ENCODE measurements at places on chromosomes 11 and 22.

- H3K4me1 ChIP-seq, result no peaks in the 10 kb centered on the region
- no peak overlapping the region for H3K27ac ChIP-seq
- no peaks in the 10 kb centered on the region for H3K36me3 ChIP-seq
- H3K27me3 ChIP-seq, result no peaks in the 10 kb centered on the region
- DNase-seq, result peak; percentile 20
Measured at GRCh38 chr11:132674151-132674550, 858.1 kb downstream of the OPCML start.

- no peaks in the 10 kb centered on the region for H3K27me3 ChIP-seq
- no peak overlapping the region for H3K4me3 ChIP-seq
- H3K4me1 ChIP-seq, result peaks cover 11% of the 10 kb centered on the region
- no peaks in the 10 kb centered on the region for H3K36me3 ChIP-seq
Measured at GRCh38 chr22:31284281-31285155, 7.8 kb downstream of the PIK3IP1 start.

DNA sequence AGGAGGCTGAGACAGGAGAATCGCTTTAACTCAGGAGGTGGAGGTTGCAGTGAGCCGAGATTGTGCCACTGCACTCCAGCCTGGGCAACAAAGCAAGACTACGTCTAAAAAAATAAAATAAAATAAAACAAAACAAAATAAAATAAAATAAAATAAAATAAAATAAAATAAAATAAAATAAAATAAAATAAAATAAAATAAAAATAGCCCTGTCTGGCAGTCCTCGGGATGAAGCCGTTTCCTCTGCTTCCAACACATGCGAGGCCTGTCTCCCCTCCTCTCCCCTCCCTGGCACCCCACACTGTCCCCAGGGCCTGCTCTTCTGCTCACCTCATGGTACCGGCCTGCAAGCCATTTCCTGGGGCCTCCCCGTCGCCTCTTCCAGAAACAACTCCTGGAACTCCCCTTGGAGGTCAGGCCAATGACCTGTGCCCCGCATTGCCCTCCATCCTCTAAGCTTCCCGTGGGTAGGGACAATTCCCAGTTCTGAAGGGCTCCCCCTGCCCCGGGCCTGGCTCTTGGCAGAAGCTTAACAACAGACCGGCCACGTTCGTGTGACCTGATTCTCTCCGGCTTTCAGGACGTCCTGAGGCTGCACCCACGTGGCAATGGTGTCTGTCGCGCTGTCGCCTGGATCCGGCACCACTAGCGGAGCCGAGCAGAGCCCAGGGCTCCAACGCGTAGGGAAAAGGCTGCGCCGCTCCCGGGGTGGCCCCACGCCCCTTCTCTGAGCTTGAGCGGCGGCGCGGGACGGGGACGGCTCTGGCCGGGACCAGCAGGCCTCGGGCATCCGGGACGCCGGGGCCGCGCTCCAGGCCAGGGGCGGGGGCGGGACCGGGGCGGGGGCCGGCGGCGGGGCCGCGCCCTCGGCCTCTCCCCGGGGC lies 456 bp upstream of the PARVB start:
- H3K4me1 ChIP-seq, result no peaks in the 10 kb centered on the region
- DNase-seq, result peak; percentile 27
- H3K27ac ChIP-seq, result peak overlapping the region; percentile 75
- no peaks in the 10 kb centered on the region for H3K36me3 ChIP-seq

- no peaks in the 10 kb centered on the region for H3K36me3 ChIP-seq
- H3K27me3 ChIP-seq, result no peaks in the 10 kb centered on the region
- no peak for DNase-seq
- peaks cover 15% of the 10 kb centered on the region for H3K4me1 ChIP-seq
- H3K4me3 ChIP-seq, result peak overlapping the region; percentile 83
Measured at GRCh38 chr11:117875382-117876058, 938 bp downstream of the FXYD6 start.

DNA sequence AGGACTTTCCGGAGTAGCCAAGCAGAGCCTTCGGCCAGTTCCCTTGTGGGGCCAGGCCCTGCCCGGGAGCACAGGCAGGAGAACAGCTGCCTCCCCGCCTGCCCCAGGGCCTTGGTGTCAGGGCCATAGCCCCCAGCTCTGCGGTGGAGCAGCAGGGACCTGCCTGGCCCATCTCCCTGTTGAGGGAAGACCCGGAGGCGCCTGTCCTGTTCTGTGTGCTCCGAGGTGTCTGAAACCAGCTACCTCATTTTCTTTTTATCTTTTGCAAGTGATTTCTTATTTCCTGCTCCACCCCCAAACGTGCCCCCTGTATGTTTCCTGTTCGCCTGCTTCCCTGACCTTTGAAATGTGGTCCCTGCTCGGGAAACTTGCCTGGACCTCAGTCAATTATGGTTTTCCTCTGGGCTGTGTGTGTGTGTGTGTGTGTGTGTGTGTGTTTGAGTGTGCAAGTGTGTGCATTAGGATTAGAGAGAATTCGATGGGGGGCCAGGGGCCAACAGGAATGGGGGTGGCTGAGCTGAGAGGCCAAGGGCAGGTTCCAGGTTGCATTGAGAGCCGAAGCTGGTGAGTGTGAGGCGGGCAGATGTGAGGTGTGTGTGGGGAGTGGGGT lies 19.1 kb downstream of the LRP5 start:
- no peak overlapping the region for H3K4me3 ChIP-seq
- no peaks in the 10 kb centered on the region for H3K36me3 ChIP-seq
- peak; percentile 55 for DNase-seq
- H3K27ac ChIP-seq, result peak overlapping the region; percentile 61

- no peaks in the 10 kb centered on the region for H3K4me1 ChIP-seq
- H3K4me3 ChIP-seq, result no peak overlapping the region
- H3K36me3 ChIP-seq, result no peaks in the 10 kb centered on the region
Measured at GRCh38 chr11:132486060-132486459, 1046.2 kb downstream of the OPCML start.

DNA sequence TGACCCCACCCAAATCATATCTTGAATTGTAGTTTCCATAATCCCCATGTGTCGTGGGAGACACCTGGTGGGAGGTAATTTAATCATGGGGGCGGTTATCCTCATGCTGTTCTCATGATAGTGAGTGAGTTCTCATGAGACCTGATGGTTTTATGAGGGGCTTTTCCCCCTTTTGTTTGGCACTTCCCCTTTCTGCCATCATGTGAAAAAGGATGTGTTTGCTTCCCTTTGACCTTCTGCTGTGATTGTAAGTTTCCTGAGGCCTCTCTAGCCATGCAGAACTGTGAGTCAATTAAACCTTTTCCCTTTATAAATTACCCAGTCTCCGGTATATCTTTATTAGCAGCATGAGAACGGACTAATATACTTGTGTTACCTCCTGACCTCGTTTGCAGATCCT lies 156.6 kb upstream of the MTNR1B start:
- no peaks in the 10 kb centered on the region for H3K36me3 ChIP-seq
- DNase-seq, result no peak
- no peak overlapping the region for H3K4me3 ChIP-seq
- H3K27ac ChIP-seq, result no peak overlapping the region
- no peaks in the 10 kb centered on the region for H3K4me1 ChIP-seq

- H3K36me3 ChIP-seq, result no peaks in the 10 kb centered on the region
- DNase-seq, result no peak
- H3K4me3 ChIP-seq, result no peak overlapping the region
Measured at GRCh38 chr11:44870181-44870580, 80.5 kb downstream of the TP53I11 start.

- no peaks in the 10 kb centered on the region for H3K36me3 ChIP-seq
- peaks cover 4% of the 10 kb centered on the region for H3K4me1 ChIP-seq
- no peaks in the 10 kb centered on the region for H3K27me3 ChIP-seq
- H3K27ac ChIP-seq, result no peak overlapping the region
Measured at GRCh38 chr11:12777208-12777874, 103.1 kb downstream of the TEAD1 start.

GRCh38 chr11:75879737-75880136 lies 64.7 kb downstream of the UVRAG start:
- H3K4me1 ChIP-seq, result no peaks in the 10 kb centered on the region
- no peaks in the 10 kb centered on the region for H3K27me3 ChIP-seq
- DNase-seq, result no peak
- H3K36me3 ChIP-seq, result no peaks in the 10 kb centered on the region
- H3K4me3 ChIP-seq, result no peak overlapping the region

DNA sequence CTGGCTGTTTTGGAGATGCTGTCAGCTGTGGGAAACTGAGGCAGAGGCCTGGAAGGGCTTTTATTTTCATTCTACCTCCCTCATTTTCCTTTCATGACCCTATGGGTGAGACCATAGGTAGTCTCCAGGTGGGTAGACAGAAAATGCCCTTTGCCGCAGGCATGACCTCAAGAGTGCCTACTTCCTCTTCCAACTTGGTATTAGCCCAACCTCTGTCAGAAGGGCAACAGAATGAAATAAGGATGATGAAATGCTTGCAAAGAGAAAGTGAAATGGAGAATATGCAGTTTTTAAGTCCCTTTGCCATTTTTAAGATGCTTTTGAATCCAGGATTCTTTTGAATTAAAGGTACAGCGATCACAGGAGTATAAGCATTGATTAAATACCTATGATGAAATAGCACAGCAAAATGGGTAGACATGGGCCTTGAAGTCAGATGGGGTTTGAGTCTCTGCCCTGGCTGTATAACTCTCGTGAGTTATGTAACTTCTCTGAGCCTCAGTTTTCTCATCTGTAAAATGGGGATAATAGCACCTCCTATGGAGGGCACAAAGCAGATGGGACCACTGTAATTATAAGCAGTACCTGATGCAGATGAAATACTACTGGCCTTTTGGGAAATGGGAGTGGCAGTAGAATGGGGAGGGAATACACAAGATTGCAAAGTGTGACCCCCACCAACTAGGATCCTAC lies 3.7 kb downstream of the ASPHD2 start:
- H3K36me3 ChIP-seq, result no peaks in the 10 kb centered on the region
- no peaks in the 10 kb centered on the region for H3K4me1 ChIP-seq
- no peak overlapping the region for H3K4me3 ChIP-seq
- no peak overlapping the region for H3K27ac ChIP-seq
- DNase-seq, result no peak
- H3K27me3 ChIP-seq, result no peaks in the 10 kb centered on the region

DNA sequence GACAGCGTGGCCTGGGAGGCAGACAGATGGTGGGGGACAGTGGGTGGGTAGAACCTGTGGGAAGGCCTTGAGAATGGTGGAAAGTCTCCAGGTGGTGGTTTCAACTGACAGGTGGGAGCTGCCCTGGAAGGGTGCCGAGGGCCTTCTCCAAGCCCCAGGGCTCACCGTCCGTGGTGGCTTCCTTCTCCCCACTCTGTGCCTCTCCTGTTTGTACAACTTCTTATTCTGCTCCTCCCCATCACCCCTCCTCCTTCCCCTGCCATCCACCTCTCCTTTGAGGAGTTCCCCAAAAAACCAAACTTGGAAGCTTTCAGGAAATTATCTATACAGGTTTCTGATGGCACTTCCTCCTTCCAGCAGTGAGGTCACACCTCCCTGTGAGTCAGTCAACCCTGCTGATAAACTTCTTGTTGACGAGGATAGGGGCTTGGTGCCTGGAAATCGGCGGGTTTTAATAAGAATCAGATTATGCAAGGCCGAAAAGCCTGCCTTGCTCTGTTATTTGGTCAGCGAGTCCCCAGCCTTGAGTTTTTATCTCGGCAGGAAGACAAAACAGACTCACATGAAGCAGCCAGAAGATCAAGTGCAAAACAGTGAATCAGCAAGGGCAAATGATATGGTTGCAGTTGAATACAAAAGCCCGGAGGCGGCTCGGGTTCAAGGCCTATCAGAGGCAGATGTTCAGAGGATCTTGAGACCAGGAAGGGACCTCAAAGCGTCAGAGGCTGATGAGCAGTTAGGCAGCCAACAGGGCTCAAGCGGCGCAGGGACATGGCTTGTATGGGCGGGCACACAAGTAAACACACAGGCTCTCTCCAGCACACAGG lies 9.5 kb upstream of the ST3GAL4 start:
- no peaks in the 10 kb centered on the region for H3K27me3 ChIP-seq
- no peak overlapping the region for H3K4me3 ChIP-seq
- DNase-seq, result peak; percentile 82

DNA sequence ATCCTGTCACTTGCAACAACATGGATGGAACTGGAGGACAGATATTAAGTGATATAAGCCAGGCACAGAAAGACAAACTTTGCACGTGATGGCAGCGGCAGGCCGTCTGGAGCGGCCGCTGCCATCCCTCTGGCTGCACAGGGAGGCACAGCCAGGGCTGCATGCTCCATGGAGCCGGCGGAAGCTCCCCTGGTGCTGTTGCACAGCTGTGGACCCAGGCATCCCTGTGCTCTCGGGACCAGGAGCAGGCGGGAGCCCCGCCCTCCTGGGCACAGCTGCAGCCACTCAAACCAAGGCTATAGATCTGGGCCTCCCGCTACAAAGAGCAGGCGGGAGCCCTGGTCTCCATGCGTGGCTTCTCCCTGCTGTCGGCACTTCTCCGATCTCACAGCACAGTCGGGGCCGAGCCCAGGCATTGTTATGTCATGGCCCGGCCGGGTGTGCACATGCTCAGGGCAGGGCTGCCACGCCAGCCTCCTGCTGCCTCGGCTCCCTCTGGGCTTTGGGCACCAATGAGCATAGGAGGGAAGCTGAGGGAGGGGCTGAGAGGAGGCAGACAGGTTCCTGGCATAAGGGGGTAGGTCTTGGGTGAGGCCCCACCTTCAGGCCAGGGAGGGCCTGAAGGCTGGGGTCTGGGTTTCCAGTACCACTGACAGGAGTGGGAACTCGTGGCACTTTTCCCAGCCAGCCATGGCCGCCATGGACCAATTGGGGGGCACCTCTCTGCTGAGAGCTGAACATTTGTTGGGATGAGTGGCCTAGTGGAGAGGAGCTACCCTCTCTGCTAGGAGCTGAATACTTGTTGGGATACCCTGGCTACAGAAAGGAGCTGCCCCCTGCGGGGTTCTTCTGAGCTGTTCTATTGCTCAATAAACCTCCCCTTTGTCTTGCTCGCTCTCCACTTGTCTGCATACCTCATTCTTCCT lies 16.7 kb downstream of the RRP8 start:
- no peak overlapping the region for H3K4me3 ChIP-seq
- DNase-seq, result peak; percentile 8
- H3K27ac ChIP-seq, result no peak overlapping the region
- no peaks in the 10 kb centered on the region for H3K4me1 ChIP-seq
- H3K27me3 ChIP-seq, result no peaks in the 10 kb centered on the region

GRCh38 chr11:83006877-83007330 lies 64.8 kb downstream of the RAB30 start:
- no peak overlapping the region for H3K4me3 ChIP-seq
- no peak for DNase-seq
- no peak overlapping the region for H3K27ac ChIP-seq

DNA sequence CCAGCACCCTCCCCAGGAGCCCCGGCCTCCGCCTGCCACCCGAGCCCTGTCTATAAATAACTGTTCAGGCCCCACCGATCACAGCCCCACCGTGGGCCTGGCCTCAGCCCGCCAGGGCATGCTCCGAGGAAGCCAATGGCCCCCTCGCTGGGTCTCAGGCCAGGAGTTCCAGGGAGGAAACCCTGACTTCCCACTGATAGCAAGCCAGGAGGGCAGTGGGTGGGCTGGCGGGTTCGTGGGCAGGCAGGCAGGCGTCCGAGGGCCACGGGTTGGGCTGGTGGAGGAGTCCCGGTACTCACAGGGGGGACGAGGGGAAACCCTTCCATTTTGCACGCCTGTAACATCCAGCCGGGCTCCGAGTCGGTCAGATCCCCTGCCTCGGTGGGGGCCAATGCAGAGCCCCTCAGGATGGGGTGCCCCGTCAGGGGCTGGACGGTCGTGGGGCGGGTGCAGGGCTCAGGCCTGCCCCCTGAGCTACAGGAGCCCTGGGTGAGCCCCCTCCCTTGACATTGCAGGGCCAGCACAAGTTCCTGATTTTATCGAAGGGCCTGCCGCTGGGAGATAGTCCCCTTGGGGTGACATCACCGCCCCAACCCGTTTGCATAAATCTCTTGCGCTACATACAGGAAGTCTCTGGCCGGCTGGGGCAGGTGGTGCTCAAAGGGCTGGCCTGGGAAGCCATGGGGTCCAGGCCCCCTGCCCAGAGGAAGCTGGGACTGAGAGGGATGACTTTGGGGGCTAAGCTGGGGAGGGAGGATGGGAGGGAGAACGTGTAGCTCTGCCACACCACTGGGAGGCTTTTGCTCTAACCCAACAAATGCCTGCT lies at the start of gene SPI1:
TSS of gene SPI1 (minus strand) at position 538 of the 826 bp plus-strand sequence. CDS start at position 344, 194 bp downstream.
- H3K36me3 ChIP-seq, result no peaks in the 10 kb centered on the region
- no peak within 1 kb of the TSS for H3K27ac ChIP-seq
- H3K27me3 ChIP-seq, result no peaks in the 10 kb centered on the region
- no peak for DNase-seq
- no peak within 1 kb of the TSS for H3K4me3 ChIP-seq

Measured in uterus (tissue), 4 donors.